ENCODE measurements at places on chromosomes 5 and 9.

GRCh38 chr9:121807823-121808278, 156.4 kb downstream of the DAB2IP start:
- peak; percentile 34 for DNase-seq

DNA sequence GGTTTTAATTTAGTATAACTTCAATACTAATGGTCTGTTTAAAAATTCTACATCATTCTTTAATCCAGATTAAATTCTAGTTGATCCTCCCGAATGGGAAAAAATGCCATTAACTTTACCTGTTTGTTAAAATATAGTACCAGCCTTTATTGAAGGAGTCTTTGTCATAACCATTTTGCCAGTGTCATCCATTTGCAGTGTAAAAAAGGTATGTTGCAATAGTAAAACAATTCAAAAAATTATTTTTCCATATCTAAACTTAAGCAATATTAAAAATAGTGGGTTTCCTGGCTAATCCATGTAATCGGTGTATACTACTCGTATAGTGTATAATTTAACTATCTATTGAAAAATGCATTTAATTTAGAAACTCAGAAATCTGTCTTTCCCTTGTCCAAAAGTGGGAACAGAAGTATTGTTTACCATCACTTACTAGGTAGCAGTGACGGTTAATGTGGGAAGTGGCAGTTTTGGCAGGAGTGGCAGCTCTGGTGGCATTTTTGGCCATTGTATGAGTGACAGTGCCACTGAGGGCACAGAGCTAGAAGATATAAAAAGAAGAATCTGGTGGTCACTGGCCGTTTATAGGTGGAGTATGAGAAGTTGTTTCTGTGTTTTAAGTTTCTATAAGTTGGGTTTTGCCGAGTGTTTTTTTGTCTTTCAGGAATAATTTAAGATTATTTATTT, 1.9 kb downstream of the AP3S1 start:
- no peak for DNase-seq

DNA sequence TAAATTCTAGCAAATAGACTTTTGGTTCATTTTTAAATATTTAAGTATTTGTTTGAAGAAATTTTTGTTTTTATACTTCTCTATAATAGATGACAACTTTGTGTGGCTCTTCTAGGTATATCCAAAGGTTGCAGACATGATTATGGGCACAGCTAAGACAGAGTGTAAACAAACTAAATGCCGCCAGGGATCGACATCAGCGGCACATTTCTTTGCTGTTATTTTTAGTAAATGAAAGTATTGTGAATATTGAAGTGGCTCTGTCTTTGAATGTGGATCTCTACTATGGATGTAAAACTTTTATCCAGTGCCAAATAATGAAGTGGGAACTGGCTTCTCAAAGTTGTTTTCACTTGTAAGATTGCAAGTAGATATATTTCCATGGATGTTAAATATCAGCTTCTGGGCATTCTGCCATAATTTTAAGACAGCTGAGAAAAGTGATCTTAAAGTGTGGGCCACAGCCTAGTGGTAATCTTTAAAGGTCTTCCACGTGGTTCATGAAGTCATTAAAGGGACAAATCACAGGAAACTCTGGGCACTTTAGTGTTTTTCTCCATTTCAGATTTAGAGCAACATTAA, 589.9 kb downstream of the ZNF608 start:
- DNase-seq, result no peak

DNA sequence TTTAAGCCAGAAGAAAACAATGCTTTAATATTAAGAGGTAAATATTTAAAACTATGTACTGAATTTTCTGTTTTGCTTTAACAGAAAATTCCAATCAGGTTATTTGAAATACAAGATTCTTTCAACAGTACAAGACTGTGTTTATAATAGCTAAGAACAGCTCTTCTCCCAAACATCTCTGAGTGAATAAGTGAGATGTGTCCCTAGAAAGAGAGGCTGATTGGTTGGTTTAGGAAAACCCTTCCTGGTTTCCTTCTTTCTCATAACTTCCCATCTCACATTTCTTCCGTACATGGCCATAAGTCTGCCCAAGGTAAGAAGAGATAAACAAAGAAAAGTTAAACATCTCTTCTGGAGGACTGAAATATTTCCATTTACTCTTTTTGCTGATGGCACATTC, 145.9 kb downstream of the FANCC start:
- DNase-seq, result no peak

GRCh38 chr5:157892974-157893373, 34.0 kb upstream of the CLINT1 start:
- DNase-seq, result no peak

DNA sequence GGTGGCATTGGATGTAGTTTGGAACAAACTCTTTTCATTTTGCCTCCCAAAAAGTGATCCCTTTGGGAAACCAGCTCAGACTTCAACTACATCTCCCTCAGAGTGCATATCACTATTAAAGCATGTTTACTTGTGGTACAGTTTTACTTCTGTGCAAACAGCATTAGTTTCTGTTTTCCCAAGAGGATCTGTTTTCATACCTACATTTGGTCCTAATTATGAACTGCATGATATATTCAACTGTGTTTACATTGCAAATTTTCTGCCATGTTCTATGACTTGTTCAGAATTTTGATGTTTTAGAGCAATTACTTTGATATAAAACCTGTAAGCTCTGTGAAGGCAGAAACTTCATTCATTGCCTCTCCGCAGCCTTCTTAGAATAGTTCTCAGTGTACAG, 681.5 kb upstream of the ACO1 start:
- DNase-seq, result no peak

DNA sequence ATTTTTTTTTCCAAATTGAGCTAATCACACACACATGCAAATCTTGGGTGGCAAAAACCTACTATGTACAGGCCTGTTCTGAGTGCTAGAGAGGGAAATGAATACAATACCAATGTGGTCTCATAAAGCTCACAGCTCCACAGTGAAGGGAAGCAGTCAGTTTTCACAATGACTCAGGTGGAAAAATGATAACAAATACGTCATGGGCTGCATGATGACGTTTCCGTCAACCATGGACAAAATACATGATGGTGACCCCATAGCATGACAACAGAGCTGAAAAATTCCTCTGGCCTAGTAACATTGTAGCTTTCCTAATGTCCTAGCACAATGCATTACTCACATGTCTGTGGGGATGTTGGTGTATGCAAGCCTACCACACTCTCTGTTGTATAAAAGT, 252.5 kb downstream of the TRIM32 start:
- no peak for DNase-seq

GRCh38 chr5:43772764-43773477, 169.9 kb downstream of the NNT start:
- no peak for DNase-seq

GRCh38 chr9:11142965-11143738, 530.4 kb upstream of the PTPRD start:
- no peak for DNase-seq

DNA sequence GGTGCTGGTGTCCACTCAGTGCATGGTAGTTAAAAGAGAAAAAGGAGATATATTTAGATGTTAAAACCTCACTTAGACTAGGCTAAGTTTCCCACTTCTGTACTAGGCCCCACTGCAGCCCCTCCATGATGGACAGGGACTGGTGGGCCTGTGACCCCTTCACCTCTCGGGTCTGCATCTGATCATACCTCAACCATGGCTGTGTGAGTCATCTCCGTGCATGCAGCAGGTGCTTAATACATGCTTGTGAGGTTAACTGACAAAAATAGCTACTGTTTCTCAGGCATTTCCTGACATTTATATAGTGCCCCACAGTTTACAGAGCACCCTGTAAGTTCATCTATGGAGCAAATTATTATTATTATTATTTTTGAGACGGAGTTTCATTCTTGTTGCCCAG, 8.4 kb upstream of the URM1 start:
- no peak for DNase-seq

DNA sequence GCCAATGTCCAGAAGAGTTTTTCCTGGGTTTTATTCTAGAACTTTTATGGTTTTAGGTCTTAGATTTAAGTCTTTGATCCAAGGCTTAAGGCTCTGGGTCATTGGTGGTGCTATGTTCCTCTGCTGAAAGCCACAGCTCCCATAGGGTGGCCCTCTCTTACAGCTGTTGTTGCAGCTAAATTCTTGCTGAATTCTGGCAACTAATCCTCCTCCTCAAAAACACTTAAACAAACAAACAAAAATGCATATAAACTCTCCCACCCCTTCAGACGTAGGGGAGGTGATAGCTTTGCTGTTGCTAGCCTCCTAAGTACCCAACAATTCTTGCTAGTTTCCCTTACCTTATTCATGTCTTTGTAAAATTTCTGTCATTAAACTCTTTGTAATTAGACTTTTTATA, 30.2 kb downstream of the IQGAP2 start:
- no peak for DNase-seq

DNA sequence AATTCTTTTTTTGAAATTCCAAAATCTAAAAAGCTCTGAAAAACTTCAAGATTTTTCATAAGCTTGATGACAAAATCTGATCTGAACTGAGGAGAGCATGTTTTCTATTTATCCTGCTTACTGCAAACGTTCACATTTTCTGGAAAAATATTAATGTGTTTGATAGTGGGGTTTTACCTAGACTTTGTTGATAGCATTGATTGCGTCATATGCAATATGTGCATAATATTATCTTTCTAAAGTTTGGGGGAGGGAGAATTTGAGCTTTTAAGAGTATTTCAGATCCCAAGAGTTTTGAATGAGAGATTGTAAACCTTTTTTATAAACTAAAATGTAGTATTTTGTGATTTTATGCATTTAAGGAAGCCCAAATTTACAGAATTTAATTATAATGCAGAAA, 62.8 kb upstream of the CDH6 start:
- no peak for DNase-seq
